OCI-M1 (cell line): ENCODE measurements at places on chromosomes 12 and 14.

- DNase-seq = peak; percentile 66
Measured at GRCh38 chr14:52299692-52300278, 14.3 kb upstream of the PTGER2 start.

- DNase-seq = no peak
Measured at GRCh38 chr14:96053600-96054381, 14.6 kb downstream of the C14orf132 start.

GRCh38 chr14:100755649-100756048 lies 29.0 kb downstream of the DLK1 start:
- DNase-seq = peak; percentile 32

GRCh38 chr12:6231359-6232268 lies 31.4 kb downstream of the CD9 start:
- no peak for DNase-seq

DNA sequence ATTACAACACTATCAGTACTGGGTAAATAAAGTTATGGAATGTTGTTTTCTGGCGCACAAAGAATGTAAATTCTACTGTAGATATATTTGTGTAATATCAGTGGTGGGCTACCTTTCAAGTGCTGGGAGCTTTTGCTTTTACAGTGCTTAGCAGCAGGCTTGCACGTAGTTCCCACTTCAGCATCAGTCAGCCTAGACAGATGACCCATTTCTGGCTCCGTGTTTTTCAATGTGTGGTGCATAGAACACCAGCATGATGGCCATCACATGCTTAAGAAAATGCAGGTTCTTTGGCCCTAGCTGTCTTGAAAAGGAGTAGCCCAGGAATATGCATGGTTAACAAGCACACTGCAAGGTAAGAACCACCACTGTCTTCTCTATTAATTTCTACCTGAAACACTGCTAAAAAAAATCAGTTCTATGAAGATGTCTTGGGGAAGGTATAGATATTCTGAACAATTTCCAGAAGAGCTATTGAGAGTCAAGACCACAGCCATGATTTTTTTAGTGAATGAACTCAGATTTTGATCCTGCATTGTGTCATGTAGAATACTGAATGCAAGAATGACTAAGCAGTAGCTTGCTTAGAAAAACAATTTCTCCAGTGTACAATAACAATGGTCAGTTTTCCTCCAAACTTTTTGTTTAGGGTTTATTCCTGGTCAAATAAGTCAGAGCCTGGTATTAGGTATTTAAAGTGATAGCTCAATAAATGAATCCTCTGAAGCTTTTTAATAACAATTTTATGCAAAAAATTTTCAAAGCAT lies 195.7 kb downstream of the AKAP6 start:
- DNase-seq = no peak

GRCh38 chr12:10293570-10294227 lies 14.0 kb upstream of the KLRD1 start:
- DNase-seq = no peak

GRCh38 chr14:24131549-24131966 lies 1.1 kb downstream of the FITM1 start:
- DNase-seq = no peak
